Endodermal cell (in vitro differentiated cells): ENCODE measurements at places on chromosomes 7 and 10.

- H3K27ac ChIP-seq = no peak overlapping the region
- H3K27me3 ChIP-seq = no peaks in the 10 kb centered on the region
- DNase-seq = no peak
- no peaks in the 10 kb centered on the region for H3K4me1 ChIP-seq
Observed at GRCh38 chr7:120431016-120431415, 158.0 kb downstream of the KCND2 start.

DNA sequence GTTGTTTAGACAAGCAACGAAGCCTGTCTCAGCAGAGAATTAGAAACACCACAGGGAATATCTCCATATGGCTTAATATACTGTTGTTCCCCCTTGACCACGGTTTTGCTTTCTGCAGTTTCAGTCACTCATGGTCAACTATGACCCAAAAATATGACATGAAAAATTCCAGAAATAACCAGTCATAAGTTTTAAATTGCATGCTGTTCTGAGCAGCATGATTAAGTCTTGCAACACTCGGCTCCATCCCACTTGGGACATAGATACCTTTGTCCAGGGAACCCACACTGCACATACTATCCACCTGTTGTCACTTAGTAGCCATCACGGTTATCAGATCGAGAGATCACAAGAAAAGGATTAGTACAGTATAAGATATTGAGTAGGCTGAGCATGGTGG lies 60.7 kb upstream of the FOXK1 start:
- H3K27ac ChIP-seq = no peak overlapping the region
- no peak for DNase-seq
- no peaks in the 10 kb centered on the region for H3K36me3 ChIP-seq
- no peaks in the 10 kb centered on the region for H3K4me1 ChIP-seq
- H3K4me3 ChIP-seq = peak overlapping the region; percentile 45

DNA sequence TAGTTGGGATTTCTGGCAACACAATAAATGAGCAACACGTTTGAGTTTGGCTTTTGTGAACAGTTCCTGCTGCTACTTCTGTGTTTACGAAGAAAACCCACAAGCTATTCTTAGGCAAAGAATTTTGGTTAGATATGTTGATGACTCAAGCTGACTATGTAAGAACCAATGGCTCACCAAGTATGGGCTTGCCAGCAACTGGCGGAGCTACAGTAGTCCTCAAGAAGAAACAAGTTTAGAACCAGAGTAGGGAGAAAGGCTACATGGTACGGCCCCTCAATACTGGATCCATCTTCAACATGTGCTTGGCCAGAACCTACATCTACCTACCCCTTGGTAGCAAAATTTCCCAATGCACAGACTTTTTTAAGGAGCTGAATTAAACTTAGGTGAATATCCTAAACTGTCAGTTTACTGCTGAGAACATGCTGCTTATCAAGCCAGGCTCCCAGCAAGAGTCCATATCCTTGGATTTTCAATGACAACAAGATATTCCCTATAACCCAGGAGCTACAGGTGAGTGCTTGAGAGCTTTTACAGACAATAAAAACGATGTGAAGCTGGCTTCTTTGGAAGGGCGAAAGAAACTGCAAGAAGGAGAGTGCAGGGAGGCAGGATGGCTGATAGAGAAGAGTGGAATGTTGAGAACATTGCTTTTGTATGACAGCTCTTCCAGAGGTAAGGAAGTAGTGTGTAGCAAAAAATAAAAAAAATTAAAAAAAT lies 74.3 kb upstream of the ASAH2 start:
- H3K4me1 ChIP-seq = no peaks in the 10 kb centered on the region
- no peaks in the 10 kb centered on the region for H3K36me3 ChIP-seq
- H3K4me3 ChIP-seq = no peak overlapping the region
- H3K27ac ChIP-seq = no peak overlapping the region
- H3K27me3 ChIP-seq = no peaks in the 10 kb centered on the region

DNA sequence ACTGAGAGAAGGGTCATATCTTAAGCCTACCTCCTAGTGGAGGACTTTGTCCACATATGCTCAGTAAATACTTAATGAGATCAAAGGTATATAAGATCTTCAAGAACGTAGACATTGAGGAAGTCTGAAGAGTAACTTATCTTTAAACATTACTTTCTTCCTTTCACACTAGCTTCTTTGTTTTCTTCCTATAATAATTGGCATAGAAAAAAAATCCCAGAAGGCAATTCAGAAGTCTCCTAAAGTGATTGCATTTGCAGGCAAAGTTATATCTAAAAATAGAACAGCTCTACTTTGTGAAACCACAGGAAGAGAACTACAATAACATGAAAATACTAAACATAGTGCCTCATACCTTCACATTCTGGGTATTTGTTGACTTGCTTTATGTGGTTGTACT lies 150.4 kb downstream of the PPP1R3A start:
- no peak overlapping the region for H3K4me3 ChIP-seq
- DNase-seq = no peak

- peak overlapping the region; percentile 45 for H3K27ac ChIP-seq
- H3K36me3 ChIP-seq = no peaks in the 10 kb centered on the region
- H3K4me3 ChIP-seq = peak overlapping the region; percentile 43
- no peaks in the 10 kb centered on the region for H3K27me3 ChIP-seq
- DNase-seq = peak; percentile 72
Observed at GRCh38 chr7:108328174-108328651, 128.0 kb downstream of the NRCAM start.

- no peaks in the 10 kb centered on the region for H3K4me1 ChIP-seq
- no peak overlapping the region for H3K27ac ChIP-seq
- H3K27me3 ChIP-seq = no peaks in the 10 kb centered on the region
- peak; percentile 28 for DNase-seq
Observed at GRCh38 chr10:131792809-131793208, 108.0 kb upstream of the PPP2R2D start.

GRCh38 chr10:70190581-70190980 lies 20.3 kb upstream of the SAR1A start:
- peaks cover 12% of the 10 kb centered on the region for H3K27me3 ChIP-seq
- no peaks in the 10 kb centered on the region for H3K36me3 ChIP-seq
- no peak for DNase-seq
- no peak overlapping the region for H3K27ac ChIP-seq

DNA sequence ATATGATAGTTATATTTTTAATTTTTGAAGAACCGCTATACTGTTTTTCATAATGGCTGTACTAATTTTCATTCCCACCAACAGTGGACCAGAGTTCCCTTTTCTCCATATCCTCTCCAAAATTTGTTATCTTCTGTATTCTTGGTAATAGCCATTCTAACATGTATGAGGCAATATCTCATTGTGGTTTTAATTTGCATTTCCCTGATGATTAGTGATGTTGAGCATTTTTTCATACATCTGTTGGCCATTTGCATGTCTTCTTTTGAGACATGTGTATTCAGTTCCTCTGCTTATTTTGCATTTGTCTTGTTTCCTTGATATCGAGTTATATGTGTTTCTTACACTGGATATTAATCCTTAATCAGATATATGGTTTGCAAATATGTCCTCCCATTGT lies 770.8 kb upstream of the MBL2 start:
- no peak overlapping the region for H3K4me3 ChIP-seq
- no peak overlapping the region for H3K27ac ChIP-seq
- no peak for DNase-seq
- no peaks in the 10 kb centered on the region for H3K27me3 ChIP-seq
- no peaks in the 10 kb centered on the region for H3K36me3 ChIP-seq
- no peaks in the 10 kb centered on the region for H3K4me1 ChIP-seq
